ENCODE measurements at places on chromosomes 5 and 9.

- no peak for DNase-seq
Measured at GRCh38 chr5:57416278-57416994, 66.2 kb downstream of the ACTBL2 start.

DNA sequence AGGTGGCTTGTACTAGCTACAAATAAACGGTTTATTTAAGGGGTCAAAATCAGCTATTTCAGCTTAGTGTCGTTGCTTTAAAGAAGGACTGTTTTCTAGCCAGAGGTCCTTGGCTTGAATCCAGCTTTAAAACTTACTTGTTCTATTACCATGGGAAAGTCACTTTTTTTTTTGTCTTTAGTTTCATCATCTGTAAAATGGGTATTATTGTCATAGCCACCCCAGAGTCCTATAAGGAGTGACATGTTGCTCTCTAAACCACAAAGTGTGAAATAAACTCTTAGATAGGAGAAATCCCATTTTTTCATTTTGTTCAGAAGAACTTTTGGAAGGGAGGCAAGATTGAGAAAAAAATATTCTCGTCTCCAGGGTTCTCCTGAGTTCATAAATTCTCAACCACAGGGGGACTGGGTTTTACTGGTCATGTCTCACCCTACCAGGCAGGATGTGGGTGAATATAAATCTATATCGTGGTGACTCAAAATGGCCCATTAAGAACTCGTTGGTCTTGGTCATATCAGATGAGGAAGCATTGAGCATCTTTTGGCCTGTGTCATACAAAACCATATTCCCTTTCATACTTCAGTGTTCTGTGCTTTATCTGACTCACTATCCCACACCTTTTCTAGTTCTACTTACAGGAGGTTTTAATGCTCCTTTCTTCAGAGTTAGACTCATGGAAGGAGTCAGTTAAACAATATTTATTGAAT, 202.7 kb upstream of the NR3C1 start:
- no peak for DNase-seq

GRCh38 chr9:22053178-22053577, 44.1 kb upstream of the CDKN2B start:
- DNase-seq: no peak

DNA sequence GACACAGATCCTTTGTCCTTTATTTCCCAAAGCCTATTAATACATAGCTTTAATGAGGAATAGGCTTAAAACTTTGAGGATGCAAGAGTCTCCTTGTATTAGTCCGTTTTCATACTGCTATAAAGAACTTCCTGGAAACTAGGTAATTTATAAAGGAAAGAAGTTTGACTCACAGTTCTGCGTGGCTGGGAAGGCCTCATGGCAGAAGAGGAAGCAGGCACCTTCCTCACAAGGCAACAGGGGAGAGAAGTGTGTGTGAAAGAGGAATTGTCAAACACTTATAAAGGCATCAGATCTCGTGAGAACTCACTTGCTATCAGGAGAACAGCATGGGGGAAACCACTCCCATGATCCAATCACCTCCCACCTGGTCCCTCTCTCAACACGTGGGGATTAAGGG, 5.4 kb upstream of the CLK4 start:
- no peak for DNase-seq

DNA sequence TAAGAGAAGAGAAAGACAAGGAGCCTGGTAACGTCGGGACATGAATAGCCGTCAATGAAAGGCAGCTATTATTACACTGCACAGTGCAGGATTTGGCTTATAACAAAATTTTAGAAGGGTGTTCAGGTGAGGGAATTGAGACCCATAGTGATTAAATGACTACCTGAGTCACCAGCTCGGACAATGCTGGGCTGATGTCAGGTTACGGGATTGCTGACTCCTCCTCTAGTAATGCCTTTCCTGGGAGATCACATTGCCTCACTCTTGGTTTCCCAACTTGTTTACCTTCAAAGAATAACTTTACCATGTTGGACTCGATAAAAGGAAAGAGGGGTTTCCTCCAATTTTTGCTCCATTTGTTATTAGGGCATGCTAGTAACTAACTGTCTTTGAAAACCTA, 132.6 kb downstream of the GHR start:
- peak; percentile 47 for DNase-seq

GRCh38 chr5:60102961-60103693, 209.6 kb upstream of the PDE4D start:
- no peak for DNase-seq

DNA sequence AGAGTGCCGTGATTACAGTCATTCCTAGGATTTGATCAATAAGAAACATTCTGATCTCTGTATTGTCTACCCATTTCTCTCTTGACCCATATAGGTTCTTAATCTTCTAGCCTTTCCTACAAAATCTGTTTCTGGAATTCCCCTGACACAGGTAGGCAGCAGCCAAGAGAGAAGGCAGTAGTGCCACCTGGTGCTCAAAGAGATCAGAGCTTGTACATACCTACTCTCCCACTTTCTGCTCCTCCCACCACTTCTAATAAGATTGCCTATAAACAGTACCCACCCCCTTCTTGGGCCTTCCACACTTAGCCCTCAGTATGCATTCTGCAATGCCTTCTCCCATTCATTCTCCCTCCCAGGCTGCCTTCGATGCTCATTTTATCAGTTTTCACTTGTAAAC, 117.4 kb upstream of the RORB start:
- peak; percentile 31 for DNase-seq

DNA sequence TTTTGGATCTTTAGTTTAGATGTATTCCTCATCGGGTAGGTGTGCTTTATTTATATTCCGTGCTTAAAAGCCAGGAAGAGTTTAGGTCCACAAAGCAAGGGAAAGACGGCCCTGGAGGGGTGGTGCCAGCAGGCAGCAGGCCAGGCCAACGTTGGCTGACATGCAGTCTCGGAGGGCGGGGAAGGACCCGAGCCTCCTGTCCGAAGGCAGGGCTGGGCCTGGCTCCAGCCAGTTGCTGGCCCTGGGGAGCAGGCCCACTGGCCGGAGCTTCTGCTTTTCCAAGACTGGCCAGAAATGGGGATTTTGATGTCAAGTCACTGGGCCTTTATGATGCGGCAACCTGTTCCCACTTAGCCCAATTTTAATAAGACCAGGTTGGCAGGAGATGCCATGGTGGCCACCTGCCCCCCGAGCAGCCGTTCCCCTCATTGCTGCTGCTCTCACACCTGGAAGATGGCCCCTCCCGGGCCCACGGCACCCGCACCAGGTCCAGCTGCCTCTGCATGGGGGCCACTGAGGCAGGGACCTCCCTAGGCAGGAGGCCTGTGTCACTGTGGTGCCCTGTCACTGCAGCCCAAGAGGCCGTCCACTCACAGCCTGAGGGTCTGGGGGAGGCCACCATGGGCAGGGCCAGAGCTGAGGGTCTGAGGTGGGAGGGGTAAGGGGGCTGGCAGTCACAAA, 23.2 kb downstream of the LPCAT1 start:
- peak; percentile 84 for DNase-seq

GRCh38 chr9:33111631-33112030, 35.2 kb upstream of the SMU1 start:
- no peak for DNase-seq

DNA sequence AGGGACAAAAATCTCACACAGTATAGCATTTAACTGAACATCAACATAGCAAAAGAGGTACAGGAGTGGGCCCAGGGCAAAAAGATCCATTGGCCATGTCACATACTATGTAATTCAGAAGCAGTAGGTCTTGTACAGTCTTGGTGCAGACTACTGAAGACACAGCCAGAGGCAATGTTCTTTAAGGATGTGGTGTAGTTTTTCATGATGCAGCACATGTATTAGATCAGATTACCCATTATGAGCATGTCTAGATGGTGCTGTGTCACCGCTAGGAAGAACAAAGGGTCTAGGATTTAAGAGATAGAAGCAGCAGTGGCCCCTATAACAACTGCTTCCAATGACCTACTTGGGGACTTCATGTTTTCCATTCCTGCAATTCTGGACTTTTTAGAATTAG, 610.4 kb upstream of the MEF2C start:
- DNase-seq: no peak

DNA sequence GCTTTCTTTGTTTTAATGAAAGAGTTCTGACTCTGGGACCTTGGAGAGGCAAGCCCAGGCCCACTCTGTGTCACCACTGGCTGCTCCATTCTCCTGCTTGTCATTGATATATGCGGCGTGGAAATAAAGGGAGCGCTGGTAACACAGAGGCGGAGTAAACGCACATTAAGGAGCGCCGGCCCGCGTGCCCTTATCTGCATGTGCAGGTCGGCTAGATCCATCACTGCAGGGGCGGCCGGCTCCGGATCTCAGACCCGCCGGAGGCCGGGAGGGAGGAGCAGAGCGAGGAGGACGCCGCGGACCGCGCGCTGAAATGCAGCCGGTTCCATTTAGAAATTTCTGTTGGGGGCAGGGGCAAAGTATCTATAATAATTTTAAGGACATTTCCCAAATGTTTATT, 70.8 kb downstream of the MRPL36 start:
- DNase-seq: peak; percentile 33

DNA sequence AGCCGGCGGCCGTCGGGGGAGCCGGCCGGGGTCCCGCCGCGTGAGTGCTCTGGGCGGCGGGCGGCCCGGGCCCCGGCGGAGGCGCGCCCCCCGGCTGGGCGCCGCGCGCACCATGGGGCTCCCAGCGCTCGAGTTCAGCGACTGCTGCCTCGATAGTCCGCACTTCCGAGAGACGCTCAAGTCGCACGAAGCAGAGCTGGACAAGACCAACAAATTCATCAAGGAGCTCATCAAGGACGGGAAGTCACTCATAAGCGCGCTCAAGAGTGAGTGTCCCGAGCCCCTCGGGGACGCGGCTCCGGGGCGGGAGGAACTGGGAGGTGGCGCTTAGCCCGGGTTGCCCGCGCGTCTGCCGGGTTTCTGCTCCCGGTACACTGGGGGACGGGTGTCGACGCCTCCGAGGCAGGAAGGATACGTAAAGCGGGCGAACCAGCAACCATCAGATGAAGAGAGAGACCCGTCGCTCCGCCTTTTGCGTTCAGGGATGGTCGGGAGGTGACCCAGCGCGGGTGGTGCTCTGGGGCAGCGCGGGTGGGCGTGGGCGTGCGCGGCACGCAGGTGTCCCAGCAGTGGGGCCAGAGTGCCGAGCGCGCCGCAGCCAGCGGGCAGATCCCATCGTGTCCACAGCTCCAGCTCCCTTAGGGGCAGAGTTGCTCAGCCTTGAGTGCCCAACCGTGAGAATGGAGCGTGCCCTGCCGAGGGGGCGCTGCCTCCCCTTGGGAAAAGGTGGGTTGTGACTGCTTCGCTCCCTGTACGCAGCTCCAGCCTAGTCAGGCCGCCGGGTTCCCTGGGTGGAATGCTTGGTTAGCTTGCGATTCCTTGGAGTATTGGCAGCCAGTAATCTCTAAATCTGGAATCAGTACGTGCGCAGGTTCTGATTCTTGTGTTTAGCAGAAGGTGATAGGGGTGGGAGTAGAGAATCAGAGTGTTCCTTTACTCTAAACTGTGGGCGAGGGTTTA, 753 bp downstream of the ARHGAP26 start:
- peak; percentile 69 for DNase-seq

DNA sequence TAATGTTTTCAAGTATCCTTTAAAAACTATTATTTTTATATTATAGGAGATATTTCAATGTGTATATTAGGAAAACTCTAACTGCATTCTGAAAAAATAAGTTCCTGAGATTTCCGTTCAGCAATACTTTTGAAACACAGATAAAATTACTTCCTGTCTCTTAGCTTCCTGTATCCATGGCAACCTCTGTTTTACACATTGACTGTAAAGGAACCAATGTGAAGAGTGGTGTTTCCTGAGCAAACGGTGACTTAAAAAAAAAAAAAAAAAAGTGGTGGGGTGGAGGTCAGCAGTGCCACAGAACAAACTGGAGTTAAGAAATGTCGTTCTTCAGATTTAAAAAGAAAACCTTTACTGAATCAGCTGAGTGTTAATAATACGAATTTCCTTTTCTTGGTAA, at the start of gene LRRC70:
Gene LRRC70 (plus strand): TSS at position 280 of the 400 bp plus-strand sequence. CDS start 620 bp downstream, outside the sequence.
- no peak for DNase-seq

- no peak for DNase-seq
Measured at GRCh38 chr9:112599732-112600131, 113.1 kb downstream of the KIAA1958 start.

GRCh38 chr9:38368731-38369130, 23.8 kb upstream of the ALDH1B1 start:
- no peak for DNase-seq

GRCh38 chr5:180135128-180135955, 63.8 kb upstream of the RNF130 start:
- no peak for DNase-seq

DNA sequence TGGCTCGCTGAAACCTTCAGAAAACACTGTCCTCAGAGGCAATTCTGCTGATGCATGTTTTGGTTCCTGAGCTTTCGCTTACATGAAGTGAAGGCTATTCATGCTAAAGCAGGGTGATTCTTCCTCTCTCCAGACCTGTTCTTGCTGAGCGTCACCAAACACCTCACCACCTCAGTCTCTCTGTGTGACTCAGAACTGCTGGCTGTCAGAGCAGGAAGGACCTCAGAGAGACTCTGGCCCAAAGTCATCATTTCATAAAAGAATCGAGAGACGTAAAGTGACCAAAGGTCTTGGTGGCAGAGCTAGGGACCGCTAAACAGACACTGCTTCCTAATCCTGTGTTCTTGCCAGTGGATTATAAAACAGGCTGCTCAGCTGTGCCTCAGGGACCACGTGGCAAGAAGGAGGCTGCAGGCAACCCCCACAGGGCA, 73.8 kb downstream of the LHFPL2 start:
- no peak for DNase-seq

- no peak for DNase-seq
Measured at GRCh38 chr9:76658510-76659231, 105.6 kb upstream of the PCA3 start.

- DNase-seq: no peak
Measured at GRCh38 chr5:138662599-138662998, 87.4 kb upstream of the HSPA9 start.

DNA sequence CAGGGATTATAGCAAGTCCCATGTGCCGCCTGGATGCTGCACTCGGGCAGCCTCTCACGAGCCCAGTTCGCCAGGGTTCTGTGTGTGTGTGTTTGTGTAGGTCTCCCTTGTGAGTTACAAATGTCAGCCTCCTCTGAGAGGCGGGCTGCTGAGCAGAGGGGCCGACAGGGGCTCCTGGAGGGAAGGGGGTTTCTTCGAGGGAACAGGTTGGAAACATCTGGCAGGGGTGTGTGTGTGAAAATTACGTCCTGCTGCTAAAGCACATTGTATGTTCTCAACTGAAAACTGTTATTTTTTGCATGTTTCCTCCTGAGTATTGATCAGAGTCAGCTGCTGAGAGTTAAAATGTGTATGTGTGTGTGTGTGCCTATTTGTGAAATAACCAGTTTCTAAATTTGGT, 9.7 kb downstream of the GALNT10 start:
- no peak for DNase-seq

- peak; percentile 47 for DNase-seq
Measured at GRCh38 chr9:135605238-135605781, 34.0 kb downstream of the GLT6D1 start.

DNA sequence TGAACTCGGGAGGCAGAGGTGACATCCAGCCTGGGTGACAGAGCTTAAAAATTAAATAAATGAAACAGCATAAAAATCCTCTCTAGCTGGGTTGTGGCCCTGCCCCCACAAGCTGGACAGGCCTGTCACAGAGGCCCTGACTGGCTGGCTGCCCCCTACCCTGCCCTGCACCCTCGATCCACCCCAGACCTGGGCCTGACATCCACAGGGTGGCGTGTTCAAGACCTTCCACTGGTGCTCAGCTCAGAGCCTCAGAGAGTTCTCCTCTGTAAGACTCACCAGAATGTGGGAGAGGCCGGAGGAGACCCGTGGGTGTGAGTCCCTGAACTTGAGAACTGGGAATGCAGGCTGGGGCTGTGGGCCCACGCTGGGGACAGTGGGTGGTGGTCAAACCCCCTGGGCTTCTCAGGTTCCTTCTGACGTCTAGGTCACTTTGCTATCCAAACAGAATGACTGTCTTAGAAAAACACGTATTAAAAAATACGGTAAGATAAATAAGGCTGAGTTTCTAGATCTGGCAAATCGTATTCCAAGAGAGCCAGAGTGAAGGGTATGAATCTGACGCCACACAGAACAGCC, 9.7 kb upstream of the WDR38 start:
- no peak for DNase-seq

Data from right lobe of liver (tissue), 6 donors.